ENCODE measurements at places on chromosomes 11 and 22. TPM values are rescaled to one million over a fixed set of nuclear protein-coding genes. Genes with fewer than 3 reads are reported as not detected.
A peak's percentile ranks its signal among the peaks of the same experiment; 100 is the strongest.

GRCh38 chr11:117706322-117706814 is 90.6 kb downstream of the DSCAML1 start:
- DNase-seq: no peak
- no peaks in the 10 kb centered on the region for H3K4me1 ChIP-seq
- H3K27me3 ChIP-seq: peaks cover 9% of the 10 kb centered on the region
- H3K36me3 ChIP-seq: no peaks in the 10 kb centered on the region

Gene NECTIN1
- 0.66 TPM for total RNA-seq

DNA sequence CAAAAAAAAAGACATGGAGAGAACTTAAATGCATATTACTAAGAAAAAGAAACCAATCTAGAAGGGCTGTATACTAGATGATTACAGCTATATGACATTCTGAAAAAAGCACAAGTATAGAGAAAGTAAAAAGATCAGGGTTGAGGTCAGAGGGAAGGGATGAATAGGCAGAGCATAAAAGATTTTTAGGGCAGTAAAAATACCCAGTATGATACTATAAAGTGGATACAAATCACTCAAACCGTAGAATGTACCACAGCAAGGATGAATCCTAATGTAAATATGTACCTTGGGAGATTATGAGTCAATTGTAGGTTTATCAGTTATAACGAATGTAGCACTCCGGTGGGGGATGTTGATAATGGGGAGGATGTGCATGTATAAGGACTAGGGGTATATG is 29.4 kb upstream of the SMCO4 start:
- no peaks in the 10 kb centered on the region for H3K27me3 ChIP-seq
- H3K36me3 ChIP-seq: no peaks in the 10 kb centered on the region
- peaks cover 38% of the 10 kb centered on the region for H3K4me1 ChIP-seq
- H3K4me3 ChIP-seq: no peak overlapping the region

DNA sequence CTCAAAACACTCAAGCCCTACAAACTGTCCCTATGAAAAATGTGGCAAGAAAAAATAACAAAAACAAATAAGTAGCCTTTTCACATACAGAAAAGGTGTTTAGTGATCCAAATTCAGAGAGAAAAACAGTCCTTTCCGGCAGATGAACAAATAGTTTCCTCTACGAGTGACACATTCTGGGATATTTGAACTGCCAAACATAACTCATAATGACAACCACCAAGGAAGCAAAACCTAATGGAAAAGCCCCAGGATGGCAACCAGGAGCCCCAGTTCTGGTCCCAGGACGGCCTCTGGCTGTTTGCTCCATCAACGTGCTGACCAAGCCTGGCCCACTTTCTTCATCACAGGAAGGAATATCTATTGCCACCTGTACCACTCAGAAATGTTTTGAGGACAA is 6.0 kb downstream of the PACSIN2 start:
- no peak overlapping the region for H3K4me3 ChIP-seq
- no peak for DNase-seq
- no peaks in the 10 kb centered on the region for H3K27me3 ChIP-seq
- H3K4me1 ChIP-seq: peaks cover 26% of the 10 kb centered on the region
- H3K27ac ChIP-seq: no peak overlapping the region

Gene HPX
- total RNA-seq: not detected

DNA sequence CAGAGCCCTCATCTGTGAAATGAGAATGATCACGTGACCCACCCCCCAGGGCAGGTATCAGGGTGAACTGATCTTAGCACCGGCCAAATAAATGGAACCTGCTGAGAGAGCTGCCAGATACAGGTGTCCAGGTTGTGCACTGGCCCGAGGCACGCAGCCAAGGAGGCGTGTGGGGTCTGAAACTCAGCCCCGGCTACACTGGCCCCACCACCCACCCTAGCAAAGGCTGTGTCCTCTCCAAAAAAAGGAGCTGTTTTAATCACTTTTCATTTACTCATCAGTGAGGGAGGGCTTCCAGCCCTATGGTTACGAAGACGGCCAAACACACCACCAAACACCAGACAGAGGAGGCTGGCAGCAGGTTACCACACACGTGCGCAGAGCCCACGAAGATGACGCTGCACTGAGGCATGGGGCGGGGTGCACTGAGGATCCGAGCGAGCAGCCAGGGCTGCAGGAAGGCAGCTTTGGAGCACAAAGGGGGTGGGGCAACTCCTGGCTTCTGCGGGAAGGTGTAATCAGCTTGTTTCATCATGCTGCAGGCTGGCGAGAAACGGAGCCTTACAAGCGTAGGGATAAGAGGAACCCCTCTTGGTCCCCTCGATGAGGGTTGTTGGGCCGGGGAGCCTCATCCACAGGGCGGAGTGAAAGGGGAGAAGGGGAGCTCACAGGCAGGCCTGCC is 19.5 kb upstream of the SLC22A12 start:
- H3K27me3 ChIP-seq: no peaks in the 10 kb centered on the region
- no peak for DNase-seq
- H3K27ac ChIP-seq: no peak overlapping the region
- H3K4me3 ChIP-seq: no peak overlapping the region

DNA sequence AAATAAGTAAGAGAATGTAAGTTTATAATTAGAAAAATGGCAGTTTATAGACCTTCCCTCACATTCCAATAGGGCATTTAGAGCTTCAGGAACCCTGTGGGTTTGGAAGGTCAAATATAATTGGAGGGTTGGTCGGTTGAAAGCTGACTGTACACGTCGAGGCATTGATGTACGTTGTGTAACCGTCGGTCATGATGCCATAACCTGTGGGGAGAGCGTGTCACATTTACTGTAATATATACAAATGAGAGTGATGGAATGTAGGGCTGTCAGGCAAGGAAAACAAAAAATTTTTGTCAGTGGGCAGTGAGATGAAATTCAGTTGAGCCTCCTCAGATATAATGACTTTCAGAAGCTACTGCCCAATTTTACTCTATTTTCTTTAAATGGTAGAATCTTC is 88.5 kb downstream of the ARL14EP start:
- no peak for DNase-seq
- no peaks in the 10 kb centered on the region for H3K4me1 ChIP-seq
- H3K27me3 ChIP-seq: no peaks in the 10 kb centered on the region
- H3K4me3 ChIP-seq: no peak overlapping the region
- H3K27ac ChIP-seq: no peak overlapping the region
- H3K36me3 ChIP-seq: no peaks in the 10 kb centered on the region

Gene TSG101
- 171 TPM for total RNA-seq

Gene C22orf31
- not detected for total RNA-seq

Gene OR5T1
- not detected for total RNA-seq

GRCh38 chr11:134048028-134048427 is 20.8 kb upstream of the JAM3 start:
- no peaks in the 10 kb centered on the region for H3K27me3 ChIP-seq
- H3K4me1 ChIP-seq: peaks cover 20% of the 10 kb centered on the region
- H3K27ac ChIP-seq: peak overlapping the region; percentile 54
- H3K36me3 ChIP-seq: no peaks in the 10 kb centered on the region

DNA sequence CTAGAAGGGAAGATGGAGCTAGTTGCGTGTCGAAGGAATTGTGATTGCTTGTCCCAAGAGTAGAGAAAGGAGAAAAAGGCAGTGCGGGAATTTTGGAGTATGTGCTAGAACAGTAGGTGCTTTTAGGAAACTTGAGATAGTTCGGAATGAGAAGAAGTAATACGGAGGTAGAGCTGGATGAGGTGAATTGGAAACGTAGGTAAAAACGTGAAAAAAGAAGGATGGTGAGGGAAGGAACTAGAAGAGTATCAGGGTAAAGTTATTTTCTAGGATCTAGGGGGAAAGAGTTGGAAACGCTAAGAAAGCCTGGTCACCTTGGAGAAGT is 1.4 kb downstream of the CEP57 start:
- H3K4me3 ChIP-seq: no peak overlapping the region
- no peak for DNase-seq
- no peaks in the 10 kb centered on the region for H3K27me3 ChIP-seq
- no peaks in the 10 kb centered on the region for H3K36me3 ChIP-seq
- peak overlapping the region; percentile 95 for H3K27ac ChIP-seq

- no peak overlapping the region for H3K4me3 ChIP-seq
- peaks cover 4% of the 10 kb centered on the region for H3K27me3 ChIP-seq
- no peak for DNase-seq
- H3K27ac ChIP-seq: no peak overlapping the region
- H3K36me3 ChIP-seq: no peaks in the 10 kb centered on the region
- no peaks in the 10 kb centered on the region for H3K4me1 ChIP-seq
Measured at GRCh38 chr11:59191095-59191494, 19.2 kb downstream of the DTX4 start.

Gene PRRG4
- 0.53 TPM for total RNA-seq

- no peak for DNase-seq
- H3K27ac ChIP-seq: no peak overlapping the region
- H3K27me3 ChIP-seq: no peaks in the 10 kb centered on the region
- no peaks in the 10 kb centered on the region for H3K36me3 ChIP-seq
Measured at GRCh38 chr22:47155131-47155885, 392.9 kb downstream of the TBC1D22A start.

GRCh38 chr11:1165256-1166041 is 7.7 kb downstream of the MUC5AC start:
- DNase-seq: no peak
- no peak overlapping the region for H3K4me3 ChIP-seq
- peaks cover 6% of the 10 kb centered on the region for H3K27me3 ChIP-seq
- no peaks in the 10 kb centered on the region for H3K36me3 ChIP-seq
- H3K27ac ChIP-seq: no peak overlapping the region

Gene IL10RA
- 0.73 TPM for total RNA-seq

Gene KCNJ1
- total RNA-seq: 3.1 TPM

DNA sequence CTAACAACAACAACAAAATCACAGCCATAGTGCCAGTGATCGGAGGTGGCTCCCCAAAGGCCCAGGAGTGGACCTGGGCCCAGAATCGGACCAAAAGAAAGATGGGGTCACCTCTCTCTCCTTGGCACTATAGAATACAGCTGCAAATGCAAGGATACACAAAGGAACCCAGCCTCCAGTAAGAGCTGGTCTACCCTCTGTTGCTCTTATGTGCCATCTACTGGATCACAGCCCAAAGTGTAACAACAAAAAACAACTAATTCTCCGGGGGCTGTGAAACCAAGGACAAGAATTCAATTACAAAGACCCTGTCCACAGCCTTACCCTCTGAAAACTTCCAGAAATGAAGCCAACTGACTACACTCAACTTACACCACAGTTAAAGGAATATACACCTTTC is 21.6 kb downstream of the OR8G5 start:
- H3K27ac ChIP-seq: no peak overlapping the region
- H3K27me3 ChIP-seq: no peaks in the 10 kb centered on the region
- DNase-seq: no peak
- no peaks in the 10 kb centered on the region for H3K4me1 ChIP-seq
- H3K4me3 ChIP-seq: no peak overlapping the region

- no peaks in the 10 kb centered on the region for H3K4me1 ChIP-seq
- H3K27me3 ChIP-seq: no peaks in the 10 kb centered on the region
- H3K27ac ChIP-seq: no peak overlapping the region
- H3K4me3 ChIP-seq: no peak overlapping the region
- DNase-seq: no peak
Measured at GRCh38 chr11:78689585-78690153, 115.0 kb upstream of the NARS2 start.

GRCh38 chr11:57476757-57477506 is 16.6 kb downstream of the RTN4RL2 start:
- H3K4me3 ChIP-seq: peak overlapping the region; percentile 64
- H3K36me3 ChIP-seq: no peaks in the 10 kb centered on the region
- H3K27me3 ChIP-seq: no peaks in the 10 kb centered on the region
- peaks cover 7% of the 10 kb centered on the region for H3K4me1 ChIP-seq

DNA sequence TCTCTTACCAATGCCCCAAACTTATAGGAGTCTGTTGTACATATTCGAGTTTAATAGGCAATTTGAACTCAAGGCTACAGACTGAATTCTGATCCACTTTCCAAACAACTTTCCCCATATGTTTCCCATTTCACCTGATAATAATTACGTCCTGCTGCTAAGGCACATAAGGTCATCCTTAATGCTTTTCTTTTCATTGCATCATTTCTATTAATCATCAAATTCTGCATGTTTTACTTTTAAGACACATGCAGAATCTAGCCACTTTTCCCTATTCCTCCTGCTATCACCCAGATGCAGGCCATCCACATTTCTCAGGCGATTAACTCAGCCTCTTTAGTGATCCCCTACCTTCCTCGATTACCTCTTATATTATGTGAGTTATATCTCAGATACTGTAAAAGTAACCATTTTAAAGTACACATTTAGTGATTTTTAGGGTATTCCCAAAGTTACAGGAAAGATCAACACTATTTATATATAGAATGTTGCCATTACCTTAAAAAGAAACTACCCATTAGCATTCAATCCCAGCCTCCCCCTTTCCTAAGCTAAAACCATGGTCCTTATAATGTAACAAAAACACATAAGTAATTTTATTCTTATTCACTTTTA is 14.9 kb downstream of the XKR3 start:
- DNase-seq: no peak
- H3K4me3 ChIP-seq: no peak overlapping the region
- no peak overlapping the region for H3K27ac ChIP-seq

Gene PIH1D2
- total RNA-seq: 1.6 TPM

DNA sequence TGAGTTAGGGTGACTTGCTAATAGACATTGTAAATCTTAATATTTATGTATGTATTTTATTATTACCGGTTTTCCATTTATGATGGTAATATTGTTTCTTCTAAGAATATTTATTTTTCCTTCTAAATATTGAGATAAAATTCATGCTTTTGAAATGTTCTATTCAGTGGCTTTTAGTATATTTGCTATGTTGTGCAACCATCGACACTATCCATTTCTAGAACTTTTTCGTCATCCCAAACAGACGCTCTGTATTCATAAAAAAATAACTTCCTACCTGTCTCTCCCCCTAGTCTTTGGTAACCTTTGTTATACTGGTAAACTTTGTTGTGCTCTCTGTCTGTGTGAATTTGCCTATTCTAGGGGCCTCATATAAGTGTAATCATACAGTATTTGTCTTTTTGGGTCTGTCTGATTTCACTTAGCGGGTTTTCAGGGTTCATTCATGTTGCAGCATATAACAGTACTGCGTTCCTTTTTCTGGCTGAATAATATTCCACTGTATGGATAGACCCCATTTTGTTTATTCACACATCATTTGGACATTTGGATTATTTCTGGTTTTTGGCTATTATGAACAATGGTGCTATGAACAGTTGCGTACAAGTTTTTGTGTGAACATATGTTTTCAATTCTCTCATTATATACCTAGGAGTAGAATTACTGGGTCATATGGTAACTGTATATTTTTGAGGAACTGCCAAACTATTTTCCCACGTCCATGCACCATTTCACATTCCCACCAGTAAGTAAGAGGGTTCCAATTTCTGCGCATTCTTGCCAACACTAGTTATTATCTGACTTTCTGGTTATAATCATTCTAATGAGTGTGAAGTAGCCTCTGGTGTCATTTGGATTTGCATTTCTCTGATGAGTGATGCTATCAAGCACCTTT is 15.9 kb downstream of the NEAT1 start:
- H3K36me3 ChIP-seq: no peaks in the 10 kb centered on the region
- H3K27me3 ChIP-seq: no peaks in the 10 kb centered on the region
- no peak overlapping the region for H3K4me3 ChIP-seq
- H3K27ac ChIP-seq: peak overlapping the region; percentile 100
- DNase-seq: no peak

DNA sequence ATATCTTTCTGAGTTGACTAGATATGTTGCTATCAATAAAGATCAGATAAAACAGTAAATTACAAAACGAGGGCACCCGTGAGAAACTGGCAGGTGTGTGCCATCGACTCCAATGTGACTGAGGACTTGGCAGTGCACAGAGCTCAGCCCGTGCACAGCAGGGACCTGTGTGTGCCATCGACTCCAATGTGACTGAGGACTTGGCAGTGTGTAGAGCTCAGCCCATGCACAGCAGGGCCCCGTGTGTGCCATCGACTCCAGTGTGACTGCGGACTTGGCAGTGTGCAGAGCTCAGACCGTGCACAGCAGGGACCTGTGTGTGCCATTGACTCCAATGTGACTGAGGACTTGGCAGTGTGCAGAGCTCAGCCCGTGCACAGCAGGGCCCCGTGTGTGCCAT is 347.2 kb upstream of the B3GAT1 start:
- no peak overlapping the region for H3K4me3 ChIP-seq
- no peaks in the 10 kb centered on the region for H3K36me3 ChIP-seq
- H3K27me3 ChIP-seq: no peaks in the 10 kb centered on the region
- H3K4me1 ChIP-seq: no peaks in the 10 kb centered on the region
- no peak overlapping the region for H3K27ac ChIP-seq

Data from gastrocnemius medialis (tissue), 4 donors.